ENCODE measurements at places on chromosomes 5 and 9.

DNA sequence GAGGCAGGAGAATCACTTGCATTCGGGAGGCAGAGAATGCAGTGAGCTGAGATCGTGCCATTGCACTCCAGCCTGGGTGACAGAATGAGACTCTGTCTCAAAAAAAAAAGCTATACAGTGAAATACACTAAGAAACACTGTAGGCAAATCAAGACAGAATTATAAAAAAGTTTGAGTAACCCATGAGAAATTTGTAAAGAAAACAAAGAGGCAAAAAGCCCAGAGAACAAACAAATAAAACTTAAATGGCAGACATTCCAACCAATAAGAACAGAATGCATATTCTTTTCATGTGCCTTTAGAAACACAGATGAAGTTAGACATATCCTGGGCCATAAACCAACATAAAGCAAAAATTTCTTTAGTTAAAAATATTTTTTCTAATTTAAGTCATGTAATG lies 30.6 kb downstream of the ZNF169 start:
- DNase-seq = no peak

DNA sequence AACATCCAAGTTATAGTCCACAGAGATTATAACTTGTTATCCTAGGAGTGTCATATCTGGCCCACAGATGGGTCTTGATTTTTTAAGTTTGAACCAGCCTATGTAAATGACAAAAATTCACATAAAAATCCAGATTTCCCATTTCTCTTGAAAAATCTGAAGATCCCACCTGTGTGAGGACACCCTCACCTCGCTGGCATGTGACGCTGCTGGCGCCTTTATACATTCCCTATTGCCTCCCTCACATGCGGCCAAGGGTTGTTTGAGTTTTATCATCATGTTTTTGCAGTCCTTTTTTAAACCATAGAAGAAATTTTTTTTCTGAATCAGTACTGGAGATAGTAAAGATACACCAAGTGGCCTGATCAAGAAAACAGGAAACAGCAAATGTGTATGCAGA lies 25.9 kb upstream of the PPP1R2B start:
- no peak for DNase-seq

- DNase-seq = no peak
These were observed 55.0 kb upstream of the BNC2 start for GRCh38 chr9:16925426-16925825.

DNA sequence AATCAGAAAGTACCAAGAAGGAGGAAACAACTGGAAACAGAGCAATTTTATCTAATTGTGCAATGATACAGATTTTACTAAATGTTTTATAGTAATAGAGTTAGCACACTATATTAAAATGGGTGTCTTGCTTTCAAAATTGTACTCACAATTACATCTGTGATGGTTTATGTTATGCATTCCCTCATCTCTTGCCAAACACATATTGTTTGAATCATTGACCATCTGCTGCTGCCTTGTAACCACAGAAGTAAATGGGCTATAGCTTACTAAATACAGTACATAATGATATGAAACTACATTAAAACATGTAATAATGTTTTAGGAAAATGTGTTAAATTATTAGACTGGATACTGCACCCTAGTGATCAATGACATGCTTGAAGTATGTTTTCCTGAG lies 158.1 kb downstream of the SLC25A46 start:
- no peak for DNase-seq

DNA sequence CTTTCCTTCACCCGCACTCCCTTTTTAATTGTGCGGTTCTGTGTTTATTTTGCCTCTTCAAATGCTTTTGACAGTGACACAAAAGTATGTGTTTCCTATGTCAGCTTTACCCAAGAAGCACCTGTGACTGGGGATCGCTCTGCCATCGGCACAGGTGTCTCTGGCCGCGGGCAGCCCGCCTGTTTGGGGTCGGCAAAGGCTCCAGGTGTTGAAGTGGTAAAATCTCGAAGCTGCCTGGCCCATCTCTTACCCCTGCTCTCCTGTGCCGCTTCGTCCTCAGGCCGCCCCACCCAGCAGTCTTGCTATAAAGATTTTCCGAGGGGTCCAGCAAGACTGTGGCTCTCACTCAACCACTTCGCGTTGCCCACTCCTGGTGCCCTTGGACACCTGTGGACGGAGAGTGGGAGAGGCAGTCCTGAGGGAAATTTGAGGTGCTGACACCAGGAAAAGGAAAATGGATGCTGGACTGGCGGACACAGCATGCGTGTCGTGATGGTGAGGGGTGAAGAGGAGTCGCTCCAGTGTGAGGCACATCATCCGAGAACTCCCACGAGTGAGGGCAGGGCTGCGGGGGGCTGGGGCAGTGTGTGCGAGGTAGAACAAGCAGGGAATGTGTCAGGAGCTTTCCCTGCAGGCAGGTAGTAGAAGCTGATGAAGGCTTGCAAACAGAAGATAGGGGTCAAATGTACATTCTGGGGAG lies 29.1 kb upstream of the CEP72 start:
- no peak for DNase-seq

DNA sequence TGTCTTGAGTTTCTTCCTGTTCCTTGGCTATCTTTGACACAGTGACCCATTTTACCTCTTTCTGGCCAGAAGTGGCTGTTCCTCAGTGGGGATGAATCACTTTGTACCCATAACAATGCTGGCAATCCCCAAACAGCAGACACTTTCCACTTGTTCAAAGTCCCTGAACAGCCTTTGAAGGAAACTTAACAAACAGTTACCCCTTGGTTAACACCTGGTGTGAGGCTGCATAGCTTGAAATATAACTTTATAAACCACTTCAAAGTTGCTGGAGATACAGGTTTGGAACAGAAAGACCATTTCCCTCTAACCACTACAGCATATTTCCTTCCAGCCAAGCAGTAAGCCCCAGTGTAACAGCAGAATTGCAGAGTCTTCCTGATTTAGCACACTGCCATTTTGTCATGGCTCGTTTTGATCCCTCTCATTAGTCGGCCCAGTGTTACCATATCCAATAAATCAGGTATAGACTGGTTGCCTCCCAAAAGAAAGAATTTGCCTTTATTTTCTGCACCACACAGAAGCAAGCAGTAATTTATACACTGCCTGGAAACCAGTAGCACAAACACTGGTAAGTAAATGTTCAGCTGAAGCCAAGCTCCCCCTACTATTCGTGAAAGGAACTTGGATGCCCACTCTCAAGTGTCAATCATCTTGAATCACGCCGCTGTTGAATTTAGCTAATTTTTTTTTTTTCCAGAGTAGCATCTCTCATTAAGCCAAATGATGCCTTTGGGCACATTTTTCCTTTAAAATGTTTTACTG lies 225.9 kb downstream of the PIK3R1 start:
- DNase-seq = no peak

DNA sequence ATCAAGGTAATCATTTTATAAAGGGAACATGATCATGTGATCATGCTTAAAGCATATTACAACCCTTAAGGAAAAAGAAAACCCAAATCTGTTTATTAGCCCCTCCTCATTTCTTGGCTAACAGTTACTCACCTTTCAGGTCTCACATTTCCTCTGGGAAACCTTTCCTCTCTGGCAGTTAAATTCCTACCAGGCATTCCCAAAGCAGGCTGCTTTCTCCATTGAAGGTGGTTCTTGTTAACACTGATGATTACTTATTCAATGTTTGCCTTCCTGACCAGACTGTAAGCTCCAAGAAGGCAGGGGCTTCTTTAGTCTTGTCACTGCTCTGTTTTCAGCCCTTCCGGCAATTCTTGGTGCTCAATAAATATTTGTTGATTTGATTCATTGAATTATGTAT lies 59.9 kb downstream of the PLK2 start:
- DNase-seq = no peak

DNA sequence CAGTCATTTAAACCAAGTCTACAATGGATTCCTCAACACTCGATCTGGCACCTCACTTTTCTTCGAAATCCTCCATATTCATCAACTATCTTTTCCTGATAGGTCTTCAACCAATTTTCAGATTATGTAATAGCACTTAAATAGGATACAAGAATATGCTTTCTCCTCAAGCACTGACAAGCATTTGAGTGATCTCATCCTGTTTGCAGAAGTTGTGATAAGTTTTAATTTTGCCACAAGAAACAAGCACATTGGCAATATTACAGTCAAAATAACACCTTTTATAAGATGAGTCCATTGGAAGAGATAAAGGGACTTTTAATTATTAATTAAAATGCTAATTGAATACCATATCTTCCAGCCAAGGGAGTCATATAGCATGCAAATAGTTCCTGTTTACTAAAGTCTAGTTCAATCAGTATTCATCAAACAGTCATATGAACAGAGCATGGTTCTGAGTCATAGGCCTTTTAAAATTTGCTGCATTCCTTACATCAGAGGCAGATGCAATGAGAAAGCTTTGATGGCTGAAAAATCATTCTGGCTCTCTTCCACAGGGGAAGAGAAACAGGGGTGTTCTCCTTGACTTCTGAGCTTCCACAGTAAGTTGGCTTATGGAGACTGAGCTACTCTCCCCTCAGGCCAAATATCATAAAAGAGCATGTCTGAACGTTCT lies 32.7 kb upstream of the ZCCHC9 start:
- no peak for DNase-seq

GRCh38 chr5:146744068-146744745 lies 134.3 kb downstream of the PPP2R2B start:
- no peak for DNase-seq

DNA sequence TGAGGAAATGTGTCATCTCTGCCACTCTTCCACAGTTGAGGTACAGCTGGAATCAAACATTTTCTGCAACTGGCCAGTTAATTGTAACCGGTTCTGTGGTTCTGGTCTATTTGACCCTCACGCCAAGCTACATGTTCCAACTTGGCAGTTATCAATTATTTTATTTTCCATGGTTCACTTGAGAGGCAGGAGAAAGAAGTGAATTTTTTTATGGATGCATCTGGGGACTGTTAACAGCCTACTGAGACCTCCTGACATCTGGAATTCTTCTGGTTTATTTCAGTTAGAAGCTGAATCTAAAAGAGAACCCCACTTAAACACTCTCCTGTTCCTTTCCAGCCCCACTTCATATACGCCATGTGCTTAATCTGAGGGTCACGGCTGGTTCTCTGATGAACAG lies 372.3 kb downstream of the DNAH5 start:
- no peak for DNase-seq

DNA sequence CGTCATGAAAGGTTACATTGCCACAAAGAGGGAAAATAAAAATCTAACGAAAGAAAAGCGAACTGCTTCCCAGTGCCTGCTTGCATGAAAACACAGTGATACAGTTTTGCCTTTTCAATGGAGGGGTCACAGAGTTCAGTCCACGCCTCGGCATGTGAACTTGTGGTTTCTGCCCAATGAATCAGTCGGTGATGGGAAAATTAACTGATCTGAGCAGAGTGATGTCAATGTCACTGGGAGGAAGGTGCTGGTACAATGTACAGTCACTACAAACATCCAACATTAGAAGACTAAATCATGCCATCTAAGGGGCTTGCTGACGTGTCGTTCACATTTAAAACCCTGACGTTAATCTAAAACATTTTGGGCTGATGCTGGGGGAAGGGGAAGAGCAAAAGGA lies 151.8 kb upstream of the MSX2 start:
- DNase-seq = no peak

DNA sequence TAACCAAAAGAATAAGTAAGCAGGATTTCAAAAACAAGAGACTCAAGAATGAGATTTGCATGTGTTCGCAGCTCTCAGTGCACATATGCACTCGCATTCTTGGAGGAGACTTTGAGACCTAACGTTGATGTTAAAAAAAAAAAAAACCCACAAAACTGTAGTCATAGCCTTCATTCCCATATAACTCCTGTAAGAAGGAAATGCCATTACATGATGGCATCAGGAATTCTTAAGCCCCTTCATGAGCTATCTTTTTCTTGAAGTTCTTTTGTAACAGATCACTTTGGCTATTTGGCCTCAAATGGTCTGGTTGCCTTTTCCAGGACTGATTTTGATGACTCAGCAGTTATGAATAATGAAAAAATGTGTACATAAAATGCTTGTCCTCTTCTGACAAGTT lies 113.8 kb downstream of the ALDH1A1 start:
- DNase-seq = no peak

GRCh38 chr5:109614301-109614700 lies 75.4 kb upstream of the MAN2A1 start:
- DNase-seq = no peak

GRCh38 chr9:83304686-83305085 lies 233.5 kb downstream of the FRMD3 start:
- no peak for DNase-seq

- no peak for DNase-seq
These were observed 204.5 kb downstream of the DENND1A start for GRCh38 chr9:123725389-123725788.

- no peak for DNase-seq
These were observed 30.4 kb downstream of the NFX1 start for GRCh38 chr9:33320568-33321261.

- DNase-seq = no peak
These were observed 88.3 kb downstream of the GIN1 start for GRCh38 chr5:103031607-103032006.

- no peak for DNase-seq
These were observed 35.9 kb downstream of the ANKRD31 start for GRCh38 chr5:75200776-75201175.

DNA sequence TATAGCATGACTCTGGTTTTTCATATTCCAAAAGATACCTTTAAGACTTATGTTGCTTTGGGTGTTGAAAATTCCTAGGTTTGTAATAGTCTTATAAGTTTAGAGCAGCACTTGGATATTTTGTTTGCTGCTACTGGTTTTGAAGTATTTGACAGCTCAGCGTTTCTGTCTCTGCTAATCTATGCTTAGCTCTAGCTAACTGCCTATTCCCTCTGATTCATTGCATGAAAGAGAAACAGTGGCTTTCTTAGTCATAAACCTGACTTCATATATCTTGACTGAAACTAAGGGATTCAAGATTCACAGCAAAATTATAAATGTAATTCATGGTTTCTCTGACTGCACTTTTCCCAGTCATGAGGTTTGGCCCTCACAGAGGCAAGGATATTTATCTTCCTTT lies 35.6 kb upstream of the ANXA1 start:
- DNase-seq = no peak

- no peak for DNase-seq
These were observed 264.3 kb upstream of the MVB12B start for GRCh38 chr9:126062158-126062886.

GRCh38 chr9:1049641-1050040 lies 516 bp upstream of the DMRT2 start:
- no peak for DNase-seq

GRCh38 chr5:37214550-37214949 lies 34.6 kb downstream of the CPLANE1 start:
- no peak for DNase-seq

GRCh38 chr5:57113481-57113880 lies 60.4 kb upstream of the GPBP1 start:
- DNase-seq = no peak

- DNase-seq = no peak
These were observed 15.4 kb downstream of the GPRIN1 start for GRCh38 chr5:176594554-176594953.

GRCh38 chr5:36152324-36153297 lies 700 bp downstream of the SKP2 start:
- no peak for DNase-seq

GRCh38 chr5:153084511-153084910 lies 406.0 kb upstream of the GRIA1 start:
- DNase-seq = no peak

DNA sequence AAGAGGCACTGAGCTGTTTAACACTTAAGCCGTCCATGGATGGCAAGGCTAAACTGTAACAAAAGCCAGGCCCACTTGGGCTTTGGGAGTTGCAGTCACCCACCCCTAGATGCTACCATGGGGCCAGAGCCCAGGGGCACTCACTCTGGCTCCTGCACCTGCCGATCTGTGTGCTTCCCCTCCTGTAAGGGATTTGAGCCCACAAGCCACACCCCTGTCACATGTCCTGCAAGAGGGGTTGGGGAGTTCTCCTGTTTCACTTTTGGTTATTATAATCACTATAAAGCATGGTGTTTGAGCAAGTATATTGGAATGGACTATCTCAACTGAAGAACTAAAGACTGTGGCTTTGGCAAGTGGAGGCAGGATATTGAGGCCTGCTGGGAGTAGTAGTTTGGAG lies 14.0 kb upstream of the GPR151 start:
- DNase-seq = no peak

All from activated CD4-positive, CD25-positive, alpha-beta regulatory T cell treated with anti-CD3 and anti-CD28 coated beads, Interleukin-2, amount 50 U/mL, for 72 hours (primary cell).